ENCODE measurements at places on chromosomes 1 and 21. TPM values are rescaled to one million over a fixed set of nuclear protein-coding genes. Genes with fewer than 3 reads are reported as not detected.

DNA sequence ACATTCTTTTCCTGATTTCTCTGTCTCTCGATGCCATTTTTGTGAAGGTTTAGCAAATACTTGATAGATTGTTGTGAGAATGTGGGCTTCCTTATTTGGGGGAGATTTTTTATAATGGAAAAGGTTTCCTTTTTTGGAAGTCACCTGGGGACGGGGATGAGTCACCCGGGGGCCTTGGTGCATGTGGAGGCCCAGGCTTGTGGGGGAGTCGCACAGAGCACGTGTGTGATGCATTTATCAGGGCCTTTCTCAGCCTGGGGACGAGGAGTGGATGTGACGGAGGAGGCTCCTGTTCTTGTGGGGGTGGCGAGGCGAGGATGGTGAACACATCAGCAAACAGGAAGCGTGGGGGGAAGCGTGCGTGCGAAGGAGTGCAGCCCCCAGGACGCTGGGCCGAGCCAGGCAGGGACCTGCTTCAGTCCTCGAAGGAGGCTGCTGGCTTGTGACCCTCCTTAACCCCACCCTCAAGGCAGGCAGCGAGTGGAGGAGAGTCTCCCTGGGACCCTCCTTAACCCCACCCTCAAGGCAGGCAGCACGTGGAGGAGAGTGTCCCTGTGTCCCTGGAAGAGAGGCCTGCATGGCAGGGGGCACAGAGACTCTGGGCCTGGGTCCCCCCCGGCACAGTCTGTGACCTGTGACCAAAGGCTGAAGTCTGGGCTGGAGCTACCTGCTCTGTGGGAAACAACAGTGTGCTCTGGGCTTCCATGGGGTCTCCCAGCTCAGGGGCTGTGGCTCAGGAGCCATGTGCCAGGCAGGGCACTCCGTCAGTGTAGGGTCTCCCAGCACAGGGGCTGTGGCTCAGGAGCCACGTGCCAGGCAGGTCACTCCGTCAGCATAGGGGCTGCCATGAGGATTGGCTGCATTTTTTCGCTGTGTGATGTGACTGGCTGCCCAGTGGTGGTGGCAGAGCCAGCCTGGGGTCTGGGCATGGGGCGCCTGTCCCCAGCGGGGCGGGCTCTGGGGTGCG, 57.2 kb downstream of the AGPAT3 start:
- no peak for DNase-seq

- no peak for DNase-seq
Measured at GRCh38 chr1:194184425-194184824, 998.0 kb upstream of the B3GALT2 start.

- peak; percentile 8 for DNase-seq
Measured at GRCh38 chr1:84653130-84653677, 37.1 kb downstream of the SSX2IP start.

- DNase-seq: peak; percentile 70
Measured at GRCh38 chr1:39657923-39658485, 13.9 kb downstream of the NT5C1A start.

DNA sequence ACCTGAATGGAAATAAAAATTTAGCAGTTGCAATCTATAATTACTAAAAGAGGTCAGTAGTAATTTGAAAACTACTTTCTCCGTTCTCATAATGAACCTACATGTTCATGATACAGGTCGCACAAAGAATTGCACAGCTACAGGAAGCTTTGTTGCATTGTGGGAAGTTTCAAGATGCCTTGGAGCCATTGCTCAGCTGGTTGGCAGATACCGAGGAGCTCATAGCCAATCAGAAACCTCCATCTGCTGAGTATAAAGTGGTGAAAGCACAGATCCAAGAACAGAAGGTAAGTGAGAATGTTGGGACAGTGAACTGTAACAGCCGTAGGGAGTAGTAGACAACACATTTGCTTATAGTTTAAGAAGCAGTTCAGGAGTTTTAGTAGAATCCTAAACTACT, 68.8 kb upstream of the BMP8A start:
- peak; percentile 9 for DNase-seq

Gene FBXO42
- 8.6 TPM for polyA plus RNA-seq

Gene SFN
- 0.23 TPM for polyA plus RNA-seq
